Esophagus squamous epithelium (tissue), 5 donors: ENCODE measurements at places on chromosomes 5 and 9.

- no peak for DNase-seq
Measured at GRCh38 chr9:14221558-14221957, 92.4 kb downstream of the NFIB start.

DNA sequence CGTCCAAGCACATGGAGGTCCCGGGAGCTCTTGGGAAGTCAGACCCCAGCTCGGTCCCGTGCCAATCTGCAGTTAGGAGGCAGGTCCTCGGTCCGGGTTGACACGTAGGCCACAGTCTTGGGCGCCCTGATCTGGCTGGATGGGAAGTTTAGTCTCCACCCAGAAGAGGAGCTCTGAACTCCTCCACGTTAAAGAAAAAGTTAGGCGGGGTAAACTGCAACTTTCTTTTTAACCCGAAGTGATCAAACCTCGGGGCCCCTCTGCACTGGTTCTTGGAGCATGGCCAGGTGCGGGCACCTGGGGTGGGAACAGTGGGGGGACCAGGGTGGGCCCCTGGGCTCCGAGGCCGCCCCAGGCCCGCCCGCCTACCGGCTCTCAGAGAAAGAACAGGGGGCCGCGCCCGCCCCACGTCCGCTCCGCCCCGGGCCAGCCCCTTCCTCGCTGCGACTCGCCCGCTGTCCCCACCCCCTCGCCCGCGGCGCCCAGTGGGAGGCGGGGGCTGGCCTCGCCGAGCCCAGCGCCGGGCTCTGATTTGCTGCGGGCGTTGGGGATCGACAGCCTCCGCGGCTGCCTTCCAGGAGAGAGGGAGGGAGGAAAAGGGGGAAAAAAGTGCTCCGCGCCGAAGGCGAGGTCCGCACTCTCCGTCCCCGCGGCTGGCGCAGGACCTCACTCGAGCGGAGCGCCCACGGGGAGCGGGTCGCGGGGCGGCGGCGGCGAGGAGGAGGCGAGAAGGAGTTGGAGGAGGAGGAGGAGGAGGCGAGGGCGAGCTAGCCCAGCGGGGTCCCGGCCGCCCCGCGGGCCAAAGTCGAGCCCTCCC, at the start of gene COL5A1:
COL5A1 (plus strand) TSS at position 631 of the 817 bp plus-strand sequence. CDS start 385 bp downstream, outside the sequence.
- DNase-seq: no peak

- DNase-seq: no peak
Measured at GRCh38 chr9:35910613-35911359, 1.5 kb downstream of the SPAAR start.

GRCh38 chr5:75907651-75908050, 175.5 kb upstream of the SV2C start:
- no peak for DNase-seq

GRCh38 chr5:119681734-119682133, 52.4 kb downstream of the FAM170A start:
- DNase-seq: no peak

- no peak for DNase-seq
Measured at GRCh38 chr5:132999246-132999645, 27.1 kb downstream of the ZCCHC10 start.

DNA sequence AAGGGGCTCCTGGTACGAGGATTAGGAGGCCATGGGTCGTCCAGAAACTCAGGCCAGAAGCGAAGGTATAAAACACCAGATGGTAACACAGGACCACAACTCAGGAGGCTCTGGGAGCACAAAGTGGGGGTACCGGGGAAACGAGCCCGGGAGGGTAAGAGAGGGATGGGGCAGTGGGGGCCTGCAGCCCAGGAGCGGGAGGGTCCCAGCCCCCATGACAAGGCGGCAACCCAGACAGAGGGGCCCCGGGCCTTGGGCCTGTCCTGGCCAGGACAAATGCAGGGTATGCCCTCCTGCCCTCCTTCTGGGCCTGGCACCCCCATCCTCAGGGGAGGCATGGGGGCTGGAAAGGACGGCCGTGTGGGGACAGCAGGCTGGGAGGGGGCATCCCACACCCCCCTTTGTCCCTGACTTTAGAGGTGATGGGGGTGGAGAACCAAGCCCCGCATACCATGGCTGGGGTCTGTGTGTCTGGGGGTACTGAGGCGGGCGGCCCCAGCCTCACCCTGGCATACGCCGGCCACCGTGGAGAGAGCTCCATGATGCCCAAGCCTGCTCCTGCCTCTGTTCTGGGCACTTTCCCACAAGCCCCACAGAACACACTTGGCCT, 47.0 kb upstream of the EXOC3 start:
- no peak for DNase-seq

GRCh38 chr9:94770334-94770733, 43.8 kb downstream of the AOPEP start:
- DNase-seq: no peak

- DNase-seq: no peak
Measured at GRCh38 chr5:179311581-179311980, 33.7 kb downstream of the ADAMTS2 start.

DNA sequence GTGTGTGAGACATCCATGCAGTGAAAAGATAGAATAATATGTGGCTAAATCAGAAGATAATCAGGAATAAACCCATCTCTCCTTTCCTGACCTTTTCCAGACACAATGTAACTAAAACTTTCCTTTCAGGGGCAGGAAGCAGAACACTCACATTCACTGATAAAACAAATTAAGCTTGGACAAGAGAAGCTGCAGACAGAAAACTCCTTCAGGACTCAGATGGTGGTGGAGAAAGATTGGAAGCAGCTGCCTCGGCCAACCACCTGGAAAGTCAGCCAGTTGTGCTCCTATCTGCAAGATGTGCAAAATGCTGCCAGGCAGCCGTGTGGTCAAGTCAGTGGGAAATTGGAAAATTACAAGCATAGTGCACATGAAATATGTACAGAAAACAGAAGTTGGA, 26.9 kb downstream of the RASEF start:
- no peak for DNase-seq

DNA sequence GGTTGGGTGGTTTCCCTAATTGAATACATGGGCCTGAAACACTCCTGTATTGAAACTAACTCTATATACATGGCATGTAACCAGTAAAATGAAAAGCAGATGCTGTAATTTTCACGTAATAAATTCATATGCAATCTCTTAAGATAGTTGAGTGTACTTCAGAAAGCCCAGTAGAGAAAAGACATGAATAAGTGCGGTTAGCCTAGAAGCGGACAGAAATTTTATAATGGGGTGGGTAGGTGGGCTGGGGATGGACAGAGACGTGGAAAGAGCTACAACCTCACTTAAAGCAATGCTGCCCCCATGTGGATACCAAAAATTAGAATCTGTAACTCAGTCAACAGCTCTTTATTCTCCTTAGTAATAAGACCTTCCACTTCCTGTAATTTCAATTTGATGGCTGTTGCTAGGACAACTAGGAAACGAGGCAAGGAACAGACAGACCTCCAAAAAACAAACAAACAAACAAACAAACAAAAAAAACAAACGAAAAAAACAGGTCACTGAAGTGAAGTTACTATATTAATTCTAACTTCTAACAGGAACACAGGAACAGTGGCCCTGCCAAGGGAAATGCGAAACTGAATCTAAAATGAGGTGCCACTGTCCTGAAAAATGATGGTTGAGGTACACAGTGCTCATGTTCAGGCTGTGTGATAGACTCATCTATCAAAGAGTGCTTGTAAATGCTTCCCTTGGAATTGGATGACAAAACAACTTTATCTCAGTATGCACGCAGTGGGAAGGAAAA, 103.4 kb upstream of the GNA14 start:
- DNase-seq: no peak

DNA sequence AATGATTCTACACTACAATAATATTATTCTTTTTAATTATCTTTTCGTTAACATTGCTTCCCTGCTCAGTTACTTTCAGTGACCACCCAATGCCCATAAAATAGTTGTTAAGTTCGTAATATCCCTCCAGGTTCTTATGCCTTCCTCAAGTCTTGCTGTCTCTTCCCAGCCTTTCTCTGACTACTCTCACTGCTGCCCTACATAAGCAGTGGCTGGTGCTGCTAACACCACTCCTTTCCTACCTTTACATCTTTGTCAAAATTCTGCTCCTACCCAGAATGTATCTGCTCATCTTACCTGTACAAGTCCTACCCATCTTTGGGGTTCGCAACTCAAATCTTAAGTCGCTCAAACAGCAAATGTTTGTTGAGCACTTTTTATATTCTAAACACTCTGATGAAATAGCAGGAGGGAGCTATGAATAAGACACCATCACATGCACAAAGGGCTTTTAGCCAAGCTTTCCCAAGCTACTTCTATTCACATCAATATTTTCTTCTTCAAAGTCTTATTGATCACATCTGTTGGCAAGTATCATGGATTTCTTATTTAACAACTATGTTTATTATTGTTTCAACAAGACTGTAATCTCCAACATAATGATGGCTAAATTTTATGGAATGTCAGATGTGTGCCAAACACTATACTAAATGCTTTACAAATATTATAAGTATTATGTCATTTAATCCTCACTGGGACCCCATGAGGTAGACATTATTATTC, 29.5 kb downstream of the SLC25A46 start:
- DNase-seq: no peak

DNA sequence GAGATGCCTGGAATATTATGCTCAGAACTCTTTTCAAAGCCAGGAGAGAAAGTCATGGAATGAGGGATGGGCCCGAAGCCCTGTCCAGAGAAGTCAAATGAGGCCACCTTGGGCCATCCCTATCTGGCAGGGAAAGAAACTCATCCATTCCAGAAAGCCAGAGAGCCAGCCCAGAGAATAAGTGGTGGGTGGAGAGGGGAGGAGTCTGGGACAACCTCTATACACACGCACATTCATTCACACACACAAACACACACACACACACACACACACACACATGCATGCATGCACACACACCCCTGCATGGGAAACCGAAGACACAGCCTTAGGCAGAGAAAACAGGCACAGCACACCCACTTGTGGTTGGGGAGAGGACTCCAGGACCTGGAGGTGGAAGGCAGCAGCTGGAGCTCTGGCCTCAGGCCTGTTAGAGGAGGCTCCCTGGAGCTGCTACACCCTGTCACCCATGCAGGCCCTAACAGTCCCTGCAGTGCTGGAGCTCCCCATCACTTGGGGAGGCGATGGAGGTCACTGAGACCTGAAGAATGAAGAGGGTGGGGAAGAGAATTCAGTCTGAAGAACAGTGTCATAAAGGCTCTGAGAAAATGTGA, 38.0 kb downstream of the TGFBI start:
- no peak for DNase-seq

DNA sequence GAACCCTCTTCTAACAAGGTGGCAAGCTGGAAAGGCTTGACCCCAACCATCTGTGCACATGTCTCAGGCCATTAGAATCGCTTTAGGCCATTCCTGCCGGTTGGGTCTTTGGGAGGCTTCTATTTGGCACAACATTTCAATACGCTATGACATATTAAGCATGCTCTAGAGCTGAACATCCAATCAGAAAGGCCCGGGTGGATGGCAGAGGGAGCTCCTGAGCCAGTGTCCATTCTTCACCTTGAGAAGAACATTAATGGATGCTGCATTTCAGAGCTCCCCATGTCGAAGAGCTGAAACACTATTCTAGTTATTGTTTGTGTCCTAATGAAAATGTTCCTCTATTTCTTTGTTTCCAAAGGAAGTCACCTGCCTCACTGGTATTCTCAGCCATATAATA, 12.8 kb downstream of the SPATA9 start:
- no peak for DNase-seq

DNA sequence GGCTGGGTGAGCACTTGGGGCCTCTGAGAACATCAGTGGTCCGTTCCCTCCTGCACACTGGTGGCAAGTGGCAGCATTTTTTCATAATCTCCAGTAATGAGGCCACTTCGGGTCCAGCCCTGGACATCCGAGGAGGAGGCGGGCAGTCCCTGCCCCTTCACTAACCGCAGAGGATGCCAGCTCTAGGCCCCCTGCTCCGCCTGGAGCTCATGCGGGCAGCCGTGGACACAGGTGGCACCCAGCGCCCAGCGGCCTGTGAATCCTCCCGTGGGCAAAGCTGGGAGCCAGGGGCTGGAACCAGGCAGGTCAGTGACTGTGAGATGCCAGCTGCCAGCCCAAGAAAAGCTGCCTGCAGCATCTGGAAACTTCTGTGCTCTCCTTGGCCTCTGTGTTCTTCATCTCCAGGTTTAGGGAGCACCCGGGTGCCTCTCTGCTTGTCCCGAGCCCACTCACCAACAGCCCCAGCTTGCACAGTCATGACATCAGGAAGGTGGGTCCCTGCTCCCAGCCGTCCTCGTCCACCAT, 92.4 kb downstream of the KCNT1 start:
- no peak for DNase-seq

DNA sequence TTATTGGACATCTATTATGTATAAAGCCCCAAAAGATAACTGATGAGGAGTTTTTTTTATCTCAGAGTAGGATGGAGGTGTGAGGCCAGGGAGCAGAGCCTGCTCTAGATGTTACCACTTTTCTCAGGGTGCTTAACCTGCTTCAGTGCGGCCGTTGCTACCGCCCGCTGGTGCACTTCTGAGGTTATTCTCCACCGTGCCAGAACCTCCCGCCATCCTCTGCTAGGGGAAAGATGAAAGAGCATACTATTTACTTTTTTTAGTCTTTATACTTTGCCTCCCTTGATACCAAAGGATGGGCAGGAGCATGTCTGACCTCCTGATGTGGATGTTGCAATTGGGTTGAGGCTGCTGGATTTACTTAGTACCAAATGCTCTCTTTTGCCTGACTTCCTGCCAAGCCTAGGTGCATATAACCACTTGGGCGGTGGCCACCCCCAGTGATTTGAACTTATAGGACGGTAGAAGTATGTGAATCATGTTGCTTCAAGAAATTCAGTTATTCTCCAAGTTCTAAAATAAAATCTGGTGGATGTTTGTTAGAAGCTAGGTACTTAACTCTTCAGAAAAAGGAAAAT, 71.1 kb upstream of the HSPB3 start:
- DNase-seq: no peak

- no peak for DNase-seq
Measured at GRCh38 chr9:75889977-75890471, 449 bp upstream of the PCSK5 start.

- DNase-seq: no peak
Measured at GRCh38 chr5:33905381-33905780, 13.6 kb upstream of the ADAMTS12 start.

- no peak for DNase-seq
Measured at GRCh38 chr5:87007737-87008136, 259.9 kb upstream of the RASA1 start.

DNA sequence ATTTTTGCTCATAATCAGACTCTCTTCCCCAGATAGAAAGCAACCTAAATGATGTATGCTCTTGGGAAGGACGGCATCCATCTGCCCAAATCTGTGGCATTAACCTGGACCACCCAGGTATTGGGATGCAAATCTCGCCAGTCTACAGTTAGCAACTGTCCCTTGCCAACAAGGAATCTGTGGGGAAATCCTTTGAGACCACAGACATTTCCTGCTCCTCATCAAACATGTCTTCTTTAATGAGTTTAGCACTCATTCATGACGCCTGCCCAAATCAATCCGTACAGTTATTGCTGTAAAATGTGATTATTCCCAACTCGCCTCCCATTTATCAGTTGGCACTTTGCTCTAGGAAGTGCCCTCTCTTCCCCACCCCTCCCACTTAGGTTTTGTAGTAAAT, 7.8 kb downstream of the ROR2 start:
- DNase-seq: no peak

GRCh38 chr5:147481874-147482705, 27.8 kb downstream of the DPYSL3 start:
- no peak for DNase-seq

GRCh38 chr5:145227881-145228280, 607.3 kb downstream of the PRELID2 start:
- DNase-seq: no peak

GRCh38 chr9:136312436-136312835, 8.5 kb upstream of the CCDC187 start:
- no peak for DNase-seq
